Stimulated activated CD4-positive, alpha-beta T cell treated with anti-CD3 and anti-CD28 coated beads, Interleukin-15, amount 100 ng/mL, for 1 hour (primary cell): ENCODE measurements at places on chromosomes 2 and 18.

- no peak for DNase-seq
Observed at GRCh38 chr18:30889519-30890301, 152.8 kb downstream of the DSC3 start.

DNA sequence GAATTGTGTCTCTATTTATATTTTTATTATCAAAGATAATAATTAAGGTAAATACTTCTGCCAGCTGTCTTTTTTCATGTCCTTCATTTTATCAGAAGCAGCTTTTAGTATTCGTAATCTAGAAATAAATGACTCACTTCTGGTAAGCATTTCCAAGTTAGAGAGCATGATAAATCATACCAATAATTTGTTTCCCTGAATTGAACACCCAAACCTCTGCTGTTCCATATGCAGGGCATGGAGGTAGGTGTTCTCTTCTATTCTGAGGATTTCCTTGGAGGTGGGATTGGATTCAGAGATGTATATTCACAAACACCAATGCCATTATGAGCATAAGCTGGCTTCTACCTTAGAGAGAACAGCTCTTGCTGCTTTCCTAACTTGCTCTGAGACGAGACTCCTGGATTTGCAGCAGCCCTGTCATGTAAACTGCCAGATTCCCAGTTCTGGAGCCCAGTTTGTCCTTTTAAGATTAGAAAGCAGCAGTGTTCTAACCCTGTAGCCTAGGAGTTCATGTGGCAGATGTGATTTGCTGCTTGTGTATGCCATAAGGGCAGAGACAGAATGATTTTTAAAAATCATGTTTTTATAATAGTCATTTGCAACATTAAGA lies 47.5 kb downstream of the SKA1 start:
- no peak for DNase-seq

- DNase-seq, result no peak
Observed at GRCh38 chr18:43916984-43917383, 639.7 kb upstream of the SYT4 start.

GRCh38 chr18:50401888-50402287 lies 27.0 kb downstream of the SKA1 start:
- no peak for DNase-seq

- no peak for DNase-seq
Observed at GRCh38 chr2:67997903-67998302, 64.9 kb downstream of the C1D start.

DNA sequence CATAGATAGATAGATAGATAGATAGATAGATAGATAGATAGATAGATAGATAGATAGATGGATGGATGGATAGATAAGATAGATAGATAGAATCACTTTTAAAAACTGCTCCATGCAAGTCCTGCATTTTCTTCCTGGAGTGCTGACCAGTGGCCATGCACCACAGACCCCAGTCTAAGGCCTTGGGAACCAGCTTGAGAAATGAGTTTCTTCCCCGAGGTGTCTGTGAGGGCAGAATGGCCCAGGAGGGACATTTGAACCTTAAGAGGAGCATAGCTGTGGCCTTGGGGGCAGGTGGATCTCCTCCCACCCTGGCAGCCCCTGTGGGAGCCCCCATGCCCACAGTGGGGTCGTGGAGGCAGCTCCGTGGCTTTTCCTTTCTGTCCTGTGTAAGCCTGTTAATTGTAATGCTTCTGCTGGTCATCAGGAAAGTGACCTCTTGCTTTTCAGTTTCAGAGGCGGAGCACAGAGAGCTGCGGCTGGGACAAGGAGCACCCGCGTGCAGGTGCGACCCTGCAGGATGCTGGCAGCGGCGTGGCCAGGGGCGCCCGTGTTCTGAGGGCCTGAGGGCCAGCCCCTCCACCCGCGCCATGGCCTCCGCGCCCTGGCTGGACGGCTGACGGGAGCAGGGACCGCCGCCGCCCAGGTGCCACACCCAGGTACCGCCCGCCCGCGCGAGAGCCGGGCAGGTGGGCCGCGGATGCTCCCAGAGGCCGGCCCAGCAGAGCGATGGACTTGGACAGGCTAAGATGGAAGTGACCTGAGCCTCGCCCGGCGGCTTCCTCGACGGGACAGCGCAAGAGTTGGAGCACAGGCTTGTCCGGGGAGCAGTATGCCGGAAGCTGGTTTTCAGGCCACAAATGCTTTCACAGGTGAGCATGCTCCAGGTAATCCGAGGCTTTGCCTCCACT lies 168.6 kb downstream of the LDLRAD4 start:
- DNase-seq, result no peak

DNA sequence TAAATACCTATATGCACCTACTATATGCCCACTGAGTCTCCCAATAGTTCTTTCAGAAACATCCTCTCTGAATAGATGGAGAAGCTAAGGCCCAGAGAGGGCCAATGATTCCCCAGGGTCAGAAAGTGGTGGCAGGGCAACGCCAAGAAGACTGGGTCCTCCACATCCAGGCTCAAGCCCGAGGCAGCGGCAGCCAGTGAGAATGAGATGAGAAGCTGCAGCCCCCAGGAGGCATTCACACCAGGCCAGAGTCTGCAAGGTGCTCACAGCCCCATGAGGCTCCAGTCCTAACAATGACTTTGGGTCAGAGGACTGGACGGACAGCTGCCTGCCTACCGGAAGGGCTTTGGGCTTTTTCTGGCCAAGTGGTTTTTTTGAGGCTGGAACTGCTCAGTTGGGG lies 3.5 kb downstream of the TEX261 start:
- no peak for DNase-seq

- DNase-seq, result no peak
Observed at GRCh38 chr2:89849731-89850130, 1158.3 kb downstream of the RPIA start.

DNA sequence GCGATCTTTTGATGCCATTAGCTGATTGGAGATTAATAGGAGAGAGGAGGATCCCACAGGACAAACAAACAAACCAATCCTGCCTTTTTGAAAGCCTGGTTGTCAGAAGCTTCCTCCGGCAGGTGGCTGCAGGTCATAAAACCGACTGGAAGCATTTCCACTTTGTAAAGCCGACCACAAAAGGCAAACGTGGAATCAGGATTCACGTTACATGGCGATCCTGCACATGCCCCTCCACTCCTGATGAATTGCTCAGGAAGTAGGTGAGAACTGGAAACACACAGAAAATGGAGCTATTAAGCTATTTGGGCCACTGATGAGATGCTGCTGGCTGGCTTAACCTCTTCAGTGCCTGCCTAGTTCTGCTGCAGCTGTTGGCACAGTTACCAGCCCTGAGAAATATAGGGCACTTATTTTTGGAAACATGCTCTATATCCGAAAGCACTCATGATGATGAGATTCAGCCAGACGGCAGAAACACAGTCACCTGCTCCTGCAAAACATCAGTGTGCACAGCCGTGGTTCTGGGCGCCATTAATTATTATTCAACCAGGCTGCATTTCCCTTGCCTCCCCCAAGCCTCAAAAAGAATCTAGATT lies 110.3 kb upstream of the ST6GAL2 start:
- no peak for DNase-seq

DNA sequence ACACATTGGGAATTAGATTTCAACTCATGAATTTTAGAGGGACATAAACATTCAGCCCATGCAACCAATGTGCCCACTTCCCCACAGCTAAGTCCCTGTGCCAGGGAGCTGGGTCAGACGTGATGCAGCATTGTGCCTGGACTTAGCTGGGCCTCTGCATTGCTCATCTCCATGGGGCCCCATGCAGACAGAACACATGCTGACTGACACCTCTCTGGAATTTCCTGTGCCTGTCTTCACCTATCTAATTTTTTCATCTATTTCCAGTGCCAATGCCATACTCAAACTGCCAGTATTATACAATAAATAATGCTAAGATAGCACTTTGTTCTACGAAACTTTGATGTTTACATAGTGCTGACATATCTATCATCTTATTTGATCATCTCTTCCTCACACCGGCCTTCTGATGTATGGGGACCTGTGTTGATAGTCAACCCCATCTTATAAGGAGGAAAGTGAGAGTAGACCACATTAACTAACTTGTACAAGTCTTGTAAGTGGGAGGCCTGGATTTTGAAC lies 92.2 kb downstream of the CDC42EP3 start:
- no peak for DNase-seq

GRCh38 chr2:133485868-133486267 lies 82.4 kb downstream of the NCKAP5 start:
- no peak for DNase-seq

DNA sequence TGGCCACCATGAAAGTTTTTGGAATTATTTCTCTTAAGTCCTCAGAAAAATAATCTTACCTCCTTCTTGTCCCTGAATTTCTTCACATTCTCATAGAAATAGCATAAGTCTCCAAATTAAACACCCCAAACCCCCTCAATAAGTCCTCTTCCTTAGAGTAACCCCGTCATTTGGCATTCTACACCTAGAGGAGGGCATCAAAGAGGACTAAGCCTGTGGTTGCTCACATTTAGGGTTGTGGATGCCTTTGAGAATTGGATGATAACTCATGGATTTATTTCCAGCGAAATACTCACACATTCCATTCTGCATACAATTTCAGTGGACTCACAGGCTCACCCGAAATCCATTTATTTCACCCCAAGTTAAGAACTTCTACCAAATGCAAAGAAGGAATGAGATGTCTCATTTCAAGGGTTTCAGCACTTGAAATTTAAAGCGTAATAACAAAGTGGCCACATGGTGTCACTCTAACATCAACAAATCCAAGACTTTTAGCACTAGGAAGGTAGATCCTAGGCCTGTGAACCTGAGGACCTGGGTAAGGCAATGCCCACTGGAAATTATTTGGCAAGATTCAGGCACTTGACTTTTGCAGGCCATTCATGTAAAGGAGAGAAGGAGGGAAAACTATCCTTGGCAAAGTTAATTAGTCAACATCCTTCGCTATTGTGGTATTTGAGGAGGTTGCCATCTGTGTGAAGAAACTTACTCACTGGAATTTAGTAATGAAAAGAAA lies 24.6 kb downstream of the DYTN start:
- DNase-seq, result no peak

- no peak for DNase-seq
Observed at GRCh38 chr18:3540805-3541548, 91.0 kb downstream of the TGIF1 start.

- no peak for DNase-seq
Observed at GRCh38 chr2:125312342-125312741, 1287.3 kb downstream of the CNTNAP5 start.

DNA sequence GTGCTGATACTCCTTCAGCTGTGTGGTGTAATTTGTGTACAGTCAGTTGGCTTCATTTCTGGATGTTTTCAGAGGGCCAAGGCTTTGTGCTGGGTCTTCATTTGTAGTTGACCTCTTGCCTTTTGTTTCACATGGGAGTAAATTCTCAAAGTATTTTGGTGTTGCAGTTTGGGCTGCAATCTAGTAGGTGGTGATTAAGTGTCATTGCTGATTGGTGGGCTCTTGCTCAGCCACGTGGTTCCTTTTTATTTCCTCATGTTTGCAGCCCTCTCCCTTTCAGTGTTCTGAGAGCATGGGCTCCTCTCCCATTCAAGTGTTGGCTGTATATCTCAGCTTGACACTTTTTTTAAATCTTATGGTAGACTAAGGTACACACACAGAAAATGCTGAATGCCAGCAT lies 96.8 kb downstream of the SNTG2 start:
- no peak for DNase-seq

DNA sequence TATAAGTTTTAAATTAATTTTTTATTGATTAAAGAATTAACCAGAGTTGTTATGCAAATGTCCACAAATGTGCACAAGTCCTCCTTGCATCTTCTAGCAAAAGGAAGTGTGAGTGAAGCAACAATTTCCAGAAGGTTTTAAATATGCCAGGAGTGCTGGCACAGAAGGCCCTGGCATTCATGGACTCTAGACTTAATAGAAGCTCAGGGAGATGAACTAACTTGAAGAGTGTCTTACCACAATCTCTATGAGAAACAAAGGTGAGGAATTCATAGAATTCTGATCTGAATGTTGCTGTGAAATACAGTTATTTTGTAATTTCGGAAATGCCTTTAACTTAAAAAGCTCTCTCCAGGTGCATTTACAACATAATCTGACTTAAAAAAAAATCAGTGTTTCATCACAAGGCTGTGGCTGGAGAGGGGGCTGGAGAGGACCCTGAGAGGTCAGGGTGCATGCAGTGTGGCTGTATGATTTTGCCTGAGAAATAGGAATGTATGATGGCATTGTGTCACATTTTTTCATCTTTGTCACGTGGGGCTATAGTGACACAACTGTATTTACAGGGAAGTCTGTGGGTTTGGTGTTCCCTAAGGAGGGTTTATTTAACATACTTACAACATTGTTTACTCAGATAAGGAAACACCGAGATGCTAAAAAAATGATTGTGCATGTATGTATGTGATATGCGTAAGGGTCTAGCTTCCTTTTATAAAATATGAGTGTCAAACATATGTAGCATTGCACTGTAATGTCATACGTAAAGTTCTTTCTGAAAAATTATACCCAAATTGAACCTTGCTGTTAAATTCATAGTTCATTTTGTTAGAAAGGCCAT lies 66.2 kb downstream of the MAP4K4 start:
- no peak for DNase-seq

GRCh38 chr2:169755083-169755870 lies 21.6 kb downstream of the KLHL23 start:
- DNase-seq, result no peak

GRCh38 chr18:3874125-3874524 lies 424.2 kb downstream of the TGIF1 start:
- DNase-seq, result no peak

- DNase-seq, result no peak
Observed at GRCh38 chr2:162435676-162436075, 91.7 kb downstream of the GCA start.

- DNase-seq, result no peak
Observed at GRCh38 chr18:66553824-66554223, 50.1 kb downstream of the CDH19 start.

DNA sequence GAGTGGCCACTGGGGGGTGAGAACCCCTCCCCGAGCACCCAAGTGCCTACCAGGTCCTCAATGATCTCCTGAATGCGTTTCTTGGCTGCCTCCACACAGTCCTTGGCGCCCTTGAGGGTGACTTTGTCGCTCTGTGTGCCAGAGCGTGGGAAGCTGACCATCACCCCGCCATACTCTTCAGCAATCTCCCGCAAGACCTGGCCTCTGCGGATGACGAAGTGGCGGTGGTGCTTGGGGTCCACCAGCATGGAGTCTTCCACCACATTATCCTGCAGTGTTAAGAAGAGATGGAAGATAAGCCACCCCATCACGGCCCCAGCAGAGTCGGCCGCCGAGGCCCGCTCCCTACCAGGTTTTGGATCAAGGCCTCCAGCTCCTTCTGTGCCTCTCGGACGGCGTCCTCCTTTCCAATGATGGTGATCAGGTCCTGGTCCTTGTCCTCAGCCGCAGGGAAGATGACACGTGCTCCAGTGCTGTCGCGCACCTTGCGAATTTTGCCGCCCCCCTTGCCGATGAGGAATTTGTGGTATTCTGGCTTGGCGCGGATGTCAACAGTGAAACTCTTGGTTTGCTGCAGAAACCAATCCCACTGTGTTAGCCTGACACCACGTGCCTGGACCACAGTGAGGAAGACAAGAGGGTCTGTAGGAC lies 51.2 kb downstream of the ANO7 start:
- DNase-seq, result no peak

- DNase-seq, result no peak
Observed at GRCh38 chr18:9865764-9866490, 19.8 kb upstream of the TXNDC2 start.

DNA sequence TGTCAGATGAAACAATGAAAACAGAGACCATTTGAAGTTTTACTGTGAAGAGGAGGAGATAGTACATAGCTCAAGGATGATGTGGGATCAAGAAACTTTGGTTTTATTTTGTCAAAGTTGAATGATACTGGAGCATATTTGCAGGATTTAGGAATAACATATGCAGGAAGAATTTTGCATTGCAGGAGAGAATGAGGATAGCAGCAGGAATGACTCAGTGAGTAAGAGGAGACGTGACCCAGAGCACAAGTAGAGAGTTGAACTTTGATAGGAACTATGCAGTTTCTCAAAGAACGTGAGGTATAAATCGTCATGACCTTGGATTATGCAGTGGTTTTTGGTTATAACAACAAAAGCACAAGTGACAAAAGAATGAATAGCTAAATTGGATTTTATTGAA lies 47.7 kb downstream of the MAPRE2 start:
- no peak for DNase-seq
